ENCODE measurements at places on chromosomes 2 and 18.

DNA sequence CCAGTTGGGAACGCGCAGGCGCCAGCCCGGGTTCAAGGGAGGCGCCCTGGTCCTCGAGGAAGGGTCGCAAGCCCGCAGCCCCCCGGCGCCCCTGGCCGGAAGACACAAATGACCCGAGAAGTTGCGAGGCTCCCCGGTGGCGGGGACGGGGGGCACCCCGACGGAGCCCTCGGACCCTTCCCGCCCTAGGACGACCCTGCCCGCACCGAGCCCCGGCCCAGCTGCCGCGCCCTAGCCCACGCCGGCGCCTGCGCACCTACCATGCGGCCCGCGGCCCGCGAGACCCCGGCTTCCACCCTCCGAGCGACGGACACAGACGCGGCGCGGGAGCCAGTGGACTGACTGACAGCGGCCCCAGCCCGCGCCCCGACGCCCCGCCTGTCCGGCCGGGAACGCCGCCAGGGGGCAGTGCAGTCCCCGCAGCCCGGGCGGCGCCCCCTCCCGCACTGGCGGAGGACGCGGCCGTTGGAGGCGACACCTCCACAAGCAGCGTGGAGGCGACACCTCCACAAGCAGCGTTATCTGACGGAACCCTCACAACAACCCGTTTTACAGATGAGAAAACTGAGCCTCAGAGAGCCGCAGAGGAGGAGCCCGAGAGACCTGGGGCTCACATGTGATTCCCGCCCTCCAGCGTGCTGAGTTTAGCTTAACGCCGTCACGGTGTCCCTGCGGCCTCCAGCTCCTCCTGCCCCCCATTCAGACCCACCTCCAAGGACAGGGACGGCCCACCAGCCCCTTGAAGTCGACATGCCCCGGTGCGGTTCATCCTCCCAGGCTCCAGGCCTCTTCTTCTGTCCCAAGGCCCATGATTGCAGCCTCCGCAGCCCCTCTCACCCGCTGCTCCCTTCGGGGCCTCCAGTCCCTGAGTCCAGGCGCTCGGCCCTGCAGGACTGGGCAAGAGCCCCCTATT lies at the start of gene NMUR1:
Gene NMUR1 (minus strand): TSS at position 347 of the 913 bp plus-strand sequence. CDS start 84 bp downstream, at position 263.
- DNase-seq, result peak; percentile 56

DNA sequence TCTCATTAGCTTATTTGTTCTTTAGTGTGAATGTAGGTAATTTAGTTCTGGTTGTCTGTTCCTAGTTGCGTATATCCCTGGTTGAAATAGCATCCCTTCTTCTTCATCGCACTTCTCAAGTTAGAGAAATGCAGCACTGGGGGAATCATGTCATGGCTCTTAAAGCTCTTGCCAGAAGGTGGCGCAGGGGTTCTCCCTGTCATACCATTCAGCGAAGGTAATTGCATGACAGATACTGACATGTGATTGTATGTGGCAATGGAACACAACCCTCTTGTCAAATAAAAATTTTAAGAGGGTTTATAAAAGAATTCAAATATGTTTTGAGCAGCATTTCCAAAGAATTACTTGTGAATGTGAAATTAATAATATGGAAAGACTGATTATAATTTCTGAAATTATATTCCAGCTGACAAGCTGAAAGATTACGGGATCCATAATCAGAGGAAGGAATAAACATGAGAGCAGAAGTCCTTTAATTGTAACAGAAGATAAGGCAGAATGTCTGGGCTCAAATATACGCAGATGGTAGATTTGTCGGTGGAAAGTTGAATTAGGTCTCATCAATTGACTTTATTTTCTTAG lies 411.7 kb downstream of the DSEL start:
- no peak for DNase-seq

DNA sequence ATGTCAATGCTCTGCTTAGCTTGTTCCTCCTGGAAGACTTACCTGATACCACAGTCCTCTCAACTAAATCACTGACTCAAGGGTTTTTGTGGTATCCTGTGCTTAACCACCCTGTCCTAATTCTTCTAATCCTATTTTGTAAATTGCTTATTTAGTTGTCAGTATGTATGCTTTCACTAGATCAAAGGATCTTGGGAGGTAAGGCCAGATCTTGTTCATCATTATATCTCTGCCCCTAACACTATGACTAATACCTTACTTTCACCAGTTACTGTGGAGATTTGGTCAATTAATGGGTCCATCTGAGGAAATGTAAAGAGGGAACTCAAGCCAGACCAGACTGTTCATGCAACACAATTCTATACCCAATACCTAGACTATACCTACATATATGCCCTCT lies 203.2 kb downstream of the GULP1 start:
- DNase-seq, result no peak

GRCh38 chr2:80515964-80516363 lies 211.4 kb upstream of the LRRTM1 start:
- no peak for DNase-seq

GRCh38 chr2:164694275-164694695 lies 73.0 kb upstream of the GRB14 start:
- no peak for DNase-seq

- no peak for DNase-seq
These were observed 7.6 kb downstream of the NMUR1 start for GRCh38 chr2:231522418-231523180.

DNA sequence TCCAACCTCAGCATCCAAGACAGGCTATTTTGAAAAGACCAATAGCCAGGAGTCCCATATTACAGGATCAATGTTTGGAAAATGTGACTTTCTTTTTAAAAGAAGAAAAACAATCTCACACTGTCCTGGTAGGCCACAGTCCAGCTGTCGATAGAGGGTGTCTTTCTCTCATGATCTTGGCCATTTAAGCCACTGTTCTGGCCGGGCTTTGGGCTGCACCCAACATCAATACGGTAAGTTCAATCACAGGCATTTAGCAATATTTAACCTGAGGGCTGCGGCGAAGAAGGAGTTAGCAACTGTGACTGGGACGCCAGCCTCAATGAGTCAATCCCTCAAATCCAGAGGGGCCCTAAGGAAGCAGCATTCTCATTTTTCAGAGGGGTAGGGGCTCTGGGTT lies 69.0 kb downstream of the CELF4 start:
- DNase-seq, result no peak

DNA sequence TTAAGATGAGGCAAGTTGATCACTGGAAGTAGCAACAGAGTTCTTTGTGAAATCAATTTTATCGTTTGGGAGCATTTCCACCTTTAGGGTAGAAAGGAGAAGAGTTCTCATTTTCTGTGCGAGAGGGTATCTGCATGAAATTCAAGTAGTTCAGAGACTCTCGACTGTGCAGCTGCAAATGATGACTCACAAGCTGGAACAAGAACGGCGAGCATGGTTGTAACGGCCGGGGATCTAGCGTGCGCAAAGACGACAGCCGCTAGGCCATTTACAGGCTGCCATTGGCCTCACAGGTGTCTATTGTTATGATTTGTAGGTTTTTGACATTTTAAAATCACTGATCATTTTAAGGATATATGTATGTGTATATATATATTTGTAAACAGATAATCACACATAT lies 5.2 kb downstream of the KLHL29 start:
- no peak for DNase-seq

DNA sequence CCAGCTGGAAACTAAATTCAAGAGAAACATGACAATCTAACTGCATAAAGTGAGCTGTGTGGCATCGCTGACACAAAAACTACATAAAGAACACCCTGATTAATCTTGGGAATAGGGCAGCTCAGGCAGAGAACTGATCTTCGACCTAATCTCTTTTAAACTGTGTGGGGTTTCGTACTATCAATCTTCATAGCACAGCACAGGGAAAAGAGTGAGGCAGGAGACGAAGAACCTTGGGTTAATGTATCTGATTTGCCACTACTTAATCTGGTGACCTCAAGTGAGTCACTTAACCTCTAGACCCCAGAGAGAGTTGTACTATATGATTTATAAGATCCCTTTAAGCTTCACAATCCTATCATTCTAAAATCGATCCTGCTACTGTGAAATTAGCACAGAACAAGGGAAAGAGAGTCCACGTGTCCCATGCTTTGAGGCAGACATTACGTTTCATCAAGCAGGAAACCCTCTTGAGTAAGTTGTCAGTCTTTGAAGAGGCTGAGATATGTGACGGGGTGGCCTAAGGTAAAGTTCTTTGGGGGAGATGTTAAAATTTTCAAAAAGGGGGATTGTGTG lies 519.7 kb downstream of the SOCS6 start:
- no peak for DNase-seq

DNA sequence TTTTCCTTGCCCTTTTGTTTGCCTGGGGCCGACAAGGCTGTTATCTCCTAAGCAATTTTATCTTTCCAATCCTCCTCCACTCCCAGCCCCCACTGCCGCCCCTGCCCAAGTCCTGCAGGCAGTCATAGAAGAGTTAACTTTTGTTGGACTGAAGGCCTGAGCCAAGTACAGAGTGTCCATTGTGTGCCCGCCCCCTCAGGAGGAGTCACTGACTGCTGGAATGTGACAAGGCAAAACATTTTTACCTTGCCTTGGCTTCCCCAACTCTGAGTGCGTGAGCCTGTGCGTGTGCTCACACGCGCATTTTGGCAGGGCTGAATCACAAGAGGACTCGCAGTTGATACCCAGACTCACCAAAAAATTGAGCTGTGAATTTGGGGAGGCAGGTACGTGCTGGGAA lies 16.2 kb downstream of the SETBP1 start:
- no peak for DNase-seq

DNA sequence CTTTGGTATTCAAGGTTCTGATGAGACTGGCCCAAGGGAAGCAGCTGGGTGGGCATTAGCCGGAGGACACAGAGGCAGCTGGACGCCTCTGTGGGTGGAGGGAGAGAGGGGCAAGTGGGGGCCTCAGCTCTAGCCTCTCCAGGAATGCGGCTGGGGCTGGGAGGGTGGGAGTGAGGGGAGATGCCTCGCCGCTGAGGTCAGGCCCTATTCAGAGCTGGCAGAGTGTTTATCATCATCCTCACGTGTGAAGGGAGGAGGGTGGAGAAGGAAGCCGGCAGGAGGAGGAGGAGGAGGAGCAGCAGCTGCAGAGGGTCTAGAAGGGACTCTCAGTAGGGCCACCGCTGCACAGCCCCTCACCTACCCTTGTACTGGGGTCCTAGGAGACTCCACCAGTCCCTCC lies 43.1 kb downstream of the TNS1 start:
- no peak for DNase-seq

GRCh38 chr2:28276076-28276618 lies 116.5 kb upstream of the FOSL2 start:
- no peak for DNase-seq

Data from stimulated activated CD8-positive, alpha-beta memory T cell treated with anti-CD3 and anti-CD28 coated beads, Interleukin-7, amount 100 ng/mL, for 1 hour (primary cell).